Astrocyte (in vitro differentiated cells and primary cell): ENCODE measurements at places on chromosomes 6 and 20. TPM values are rescaled to one million over a fixed set of nuclear protein-coding genes. Genes with fewer than 3 reads are reported as not detected.

Gene SNX21
- 13.3 and 14.2 TPM in 2 replicates for total RNA-seq

Gene EYS
- total RNA-seq: 0.07 and 0.16 TPM in 2 replicates

Gene TMEM151B
- 0.07 and 0.09 TPM in 2 replicates for total RNA-seq

Gene HLA-DRB5
- total RNA-seq: not detected in 2 replicates

Gene NKX2-2
- total RNA-seq: not detected in 2 replicates

DNA sequence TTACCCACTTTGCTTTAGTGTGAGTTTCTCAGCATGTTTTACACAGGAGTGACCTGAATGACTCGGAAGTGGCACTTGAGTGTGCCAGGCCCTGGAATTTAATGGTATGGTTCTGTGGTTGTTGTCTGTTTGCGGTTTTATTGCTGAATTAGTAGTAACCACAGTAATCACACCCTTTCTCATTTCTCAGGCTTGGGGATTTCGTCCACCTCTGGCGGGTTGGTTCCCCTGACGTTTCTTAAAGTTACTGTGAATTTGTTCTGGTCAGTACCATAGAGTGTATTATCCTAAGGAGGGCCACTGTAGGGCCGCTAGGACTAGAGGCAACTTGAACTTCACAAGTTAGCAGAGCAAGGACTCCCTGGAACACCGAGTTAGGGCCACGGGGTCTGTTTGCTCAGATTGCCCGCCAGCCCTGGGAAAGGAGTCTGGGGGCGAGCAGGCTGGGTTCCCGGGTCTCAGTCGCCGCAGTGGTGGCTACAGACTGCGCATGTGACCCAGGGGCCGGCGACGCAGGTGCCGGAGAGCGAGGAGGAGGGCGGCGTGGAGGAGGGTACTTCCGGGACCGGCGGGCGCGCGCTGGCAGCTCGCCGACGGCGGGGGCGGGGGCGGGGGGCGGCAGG, 546 bp upstream of the KLHL32 start:
- peaks cover 32% of the 10 kb centered on the region for H3K27me3 ChIP-seq
- H3K27ac ChIP-seq: no peak overlapping the region
- no peaks in the 10 kb centered on the region for H3K36me3 ChIP-seq
- no peak for DNase-seq
- peaks cover 11% of the 10 kb centered on the region for H3K4me1 ChIP-seq
- H3K4me3 ChIP-seq: peak overlapping the region; percentile 65

- peaks cover 3% of the 10 kb centered on the region for H3K27me3 ChIP-seq
- H3K4me1 ChIP-seq: no peaks in the 10 kb centered on the region
- H3K36me3 ChIP-seq: no peaks in the 10 kb centered on the region
- no peak for DNase-seq
- H3K27ac ChIP-seq: no peak overlapping the region
Observed at GRCh38 chr20:9839626-9840025, 750 bp upstream of the PAK5 start.

- peaks cover 37% of the 10 kb centered on the region for H3K36me3 ChIP-seq
- H3K4me1 ChIP-seq: no peaks in the 10 kb centered on the region
- H3K27me3 ChIP-seq: no peaks in the 10 kb centered on the region
Observed at GRCh38 chr6:151412909-151413308, 21.6 kb upstream of the ZBTB2 start.

DNA sequence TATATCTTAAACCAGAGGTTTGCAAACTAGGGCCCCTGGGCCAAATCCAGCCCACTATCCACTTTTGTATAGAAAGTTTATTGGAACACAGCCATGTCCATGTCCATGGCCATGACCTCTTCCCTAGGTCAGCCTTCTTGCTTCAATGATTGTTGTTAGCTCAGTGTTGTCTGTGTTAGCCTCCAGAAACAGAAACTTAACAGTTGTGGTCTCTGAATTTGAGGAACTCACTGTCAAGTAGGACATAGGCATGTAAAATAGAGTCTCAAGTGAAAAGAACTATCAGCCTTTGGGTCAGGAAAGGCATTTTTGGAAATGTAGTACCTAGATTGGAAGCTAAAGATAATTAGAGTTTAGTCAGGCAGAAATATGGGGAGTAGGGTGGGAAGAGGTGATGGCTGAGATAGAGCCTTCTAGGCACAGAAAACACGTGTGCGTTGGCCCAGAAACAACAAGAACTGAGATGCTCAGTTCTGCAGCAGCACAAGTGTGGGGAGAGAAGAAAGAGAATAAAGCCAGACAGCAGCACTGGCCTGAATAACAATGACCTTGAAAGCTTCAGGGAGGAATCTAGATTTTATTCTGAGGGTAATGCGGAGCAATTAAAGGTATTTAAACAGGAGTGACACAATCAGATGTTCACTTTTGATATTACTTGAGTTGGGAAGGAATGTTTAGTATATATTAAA, 87.0 kb upstream of the OLIG3 start:
- H3K4me1 ChIP-seq: no peaks in the 10 kb centered on the region
- H3K27ac ChIP-seq: no peak overlapping the region

- DNase-seq: no peak
- peaks cover 5% of the 10 kb centered on the region for H3K36me3 ChIP-seq
- H3K4me1 ChIP-seq: no peaks in the 10 kb centered on the region
Observed at GRCh38 chr6:37483252-37483901, 16.3 kb downstream of the CCDC167 start.

DNA sequence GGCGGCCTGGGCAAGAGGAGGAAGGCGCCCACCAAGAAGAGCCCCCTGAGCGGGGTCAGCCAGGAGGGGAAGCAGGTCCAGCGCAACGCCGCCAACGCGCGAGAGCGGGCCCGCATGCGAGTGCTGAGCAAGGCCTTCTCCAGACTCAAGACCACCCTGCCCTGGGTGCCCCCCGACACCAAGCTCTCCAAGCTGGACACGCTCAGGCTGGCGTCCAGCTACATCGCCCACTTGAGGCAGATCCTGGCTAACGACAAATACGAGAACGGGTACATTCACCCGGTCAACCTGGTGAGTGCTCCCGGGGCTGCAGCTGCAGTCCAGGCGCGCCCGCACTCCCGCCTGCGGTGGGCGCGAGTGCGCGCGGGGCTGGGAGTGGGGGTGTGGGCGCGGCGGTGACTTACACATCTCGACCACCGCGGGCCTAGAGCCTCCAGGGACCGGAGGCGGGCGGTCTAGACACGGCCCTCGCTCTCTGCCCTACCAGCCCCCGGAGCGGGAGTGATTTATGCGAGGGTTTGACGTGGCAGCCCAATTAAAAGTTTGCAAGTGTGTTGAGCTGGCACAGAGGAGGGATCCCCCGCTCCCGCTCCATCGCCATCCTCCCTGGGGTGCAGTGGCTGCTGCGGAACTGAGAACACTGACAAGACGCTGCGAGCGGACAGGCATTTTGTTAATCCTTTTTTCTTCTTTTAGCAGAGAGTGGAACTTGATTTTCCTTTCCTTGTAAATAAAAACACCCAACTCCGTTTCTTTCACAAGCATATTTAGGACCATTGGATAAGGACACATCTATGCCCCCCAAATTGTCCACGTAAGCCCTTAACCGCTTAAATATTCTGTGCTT, 867 bp downstream of the TCF21 start:
- no peaks in the 10 kb centered on the region for H3K36me3 ChIP-seq
- H3K27ac ChIP-seq: no peak overlapping the region
- peaks cover 96% of the 10 kb centered on the region for H3K27me3 ChIP-seq
- DNase-seq: no peak
- H3K4me3 ChIP-seq: peak overlapping the region; percentile 50

GRCh38 chr6:77962070-77962469, 309.2 kb downstream of the MEI4 start:
- no peak overlapping the region for H3K4me3 ChIP-seq
- no peak overlapping the region for H3K27ac ChIP-seq
- H3K27me3 ChIP-seq: no peaks in the 10 kb centered on the region
- no peaks in the 10 kb centered on the region for H3K36me3 ChIP-seq
- no peaks in the 10 kb centered on the region for H3K4me1 ChIP-seq

DNA sequence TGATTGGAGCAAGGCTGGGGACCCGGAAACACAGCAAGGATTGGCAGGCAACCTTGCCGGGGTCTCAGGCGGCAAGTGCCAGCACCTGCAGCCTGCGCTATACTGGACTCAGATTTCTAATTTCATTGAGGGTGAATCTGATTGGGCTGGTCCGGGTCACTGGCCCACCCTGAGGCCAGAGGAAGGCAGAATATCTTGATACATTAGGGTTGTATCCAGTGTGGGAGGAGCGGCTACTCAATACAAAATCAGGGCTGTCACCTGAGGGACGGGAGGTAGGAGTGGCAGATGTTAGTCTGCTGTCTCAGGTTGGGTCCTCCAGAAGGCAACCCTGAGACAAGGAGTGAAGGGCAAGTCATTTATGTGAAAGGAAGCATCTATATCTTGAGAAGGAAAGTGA, 40.7 kb downstream of the BFSP1 start:
- no peak overlapping the region for H3K4me3 ChIP-seq
- no peak overlapping the region for H3K27ac ChIP-seq
- H3K27me3 ChIP-seq: peaks cover 3% of the 10 kb centered on the region
- DNase-seq: no peak
- no peaks in the 10 kb centered on the region for H3K36me3 ChIP-seq

DNA sequence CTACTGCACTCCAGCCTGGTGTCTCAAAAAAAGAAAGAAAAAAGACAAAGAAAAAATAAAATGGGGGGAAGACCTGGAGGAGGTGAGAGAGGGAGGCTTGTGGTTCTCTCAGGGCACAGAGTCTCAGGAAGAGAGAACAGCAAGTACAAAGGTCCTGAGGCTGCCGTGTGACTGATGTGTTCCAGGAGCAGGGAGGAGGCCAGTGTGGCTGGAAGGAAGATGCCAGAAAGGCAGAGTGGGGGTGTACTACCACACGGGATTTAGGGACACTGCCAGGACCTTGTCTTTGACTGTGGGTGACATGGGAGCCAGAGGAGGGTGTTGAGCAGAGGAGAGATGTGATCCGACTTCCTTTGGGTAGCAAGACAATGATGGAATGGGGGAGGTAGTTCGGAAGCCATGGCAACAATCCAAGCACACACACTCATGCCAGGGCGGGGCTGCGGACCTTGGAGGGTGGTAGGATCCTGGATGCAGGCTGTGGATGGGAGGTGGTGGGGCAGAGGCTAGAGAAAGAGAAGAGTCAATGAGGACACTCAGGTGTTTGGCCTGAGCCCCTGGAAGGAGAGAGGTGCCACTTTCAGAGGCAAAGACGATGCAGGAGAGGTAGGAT, 136.4 kb upstream of the PTPN1 start:
- H3K4me3 ChIP-seq: no peak overlapping the region
- peak; percentile 9 for DNase-seq
- no peak overlapping the region for H3K27ac ChIP-seq
- H3K4me1 ChIP-seq: peaks cover 6% of the 10 kb centered on the region

DNA sequence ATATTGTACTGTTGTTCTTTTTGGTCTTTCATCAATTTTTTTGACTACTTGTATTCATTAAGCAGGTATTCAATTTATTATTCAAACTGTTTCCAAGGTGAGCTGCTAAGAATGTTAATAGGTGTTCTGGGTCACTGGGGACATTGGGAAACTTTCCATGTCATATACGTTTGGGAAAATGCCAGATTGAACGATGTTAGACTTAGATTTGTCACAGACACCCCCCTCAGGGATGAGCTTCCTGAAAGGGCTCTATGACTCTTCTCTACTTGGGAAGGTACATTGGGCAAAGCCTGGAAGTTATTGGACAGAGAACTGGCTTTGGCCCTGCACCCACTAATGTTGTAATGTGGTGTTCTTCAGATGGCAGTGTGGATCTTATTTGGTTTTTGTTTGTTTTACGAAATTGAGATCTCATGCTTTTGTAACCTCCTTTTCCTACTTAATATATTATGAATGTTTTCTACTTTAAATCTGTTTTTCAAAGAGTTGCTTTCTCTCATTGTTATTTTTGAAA, 42.1 kb downstream of the PLCB4 start:
- H3K36me3 ChIP-seq: no peaks in the 10 kb centered on the region
- H3K4me1 ChIP-seq: no peaks in the 10 kb centered on the region
- H3K27ac ChIP-seq: no peak overlapping the region
- no peak overlapping the region for H3K4me3 ChIP-seq
- H3K27me3 ChIP-seq: no peaks in the 10 kb centered on the region

DNA sequence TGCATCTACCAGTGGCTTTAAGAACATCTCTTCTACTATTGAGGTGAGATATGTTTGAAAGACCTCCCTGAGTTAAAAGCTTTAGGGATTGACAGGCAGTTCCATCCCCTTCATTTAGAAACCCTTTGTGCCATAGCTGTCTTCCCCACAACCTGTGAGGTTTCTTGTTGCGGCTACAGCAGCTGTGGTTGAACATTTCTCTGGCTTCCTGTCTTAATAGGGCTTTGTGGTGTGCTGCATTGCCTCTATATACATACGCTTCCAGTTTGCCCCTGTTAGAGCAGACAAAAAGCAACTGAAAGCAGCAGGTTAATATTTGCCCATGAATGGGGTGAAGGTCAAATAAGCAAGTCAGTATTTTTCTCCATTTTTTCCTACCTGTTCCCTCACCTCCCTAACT, 210.2 kb downstream of the TMEM200A start:
- DNase-seq: no peak
- no peak overlapping the region for H3K27ac ChIP-seq
- H3K4me3 ChIP-seq: no peak overlapping the region
- H3K4me1 ChIP-seq: no peaks in the 10 kb centered on the region
- H3K27me3 ChIP-seq: no peaks in the 10 kb centered on the region

GRCh38 chr6:153976921-153977693, 61.9 kb upstream of the OPRM1 start:
- H3K36me3 ChIP-seq: no peaks in the 10 kb centered on the region
- H3K4me3 ChIP-seq: no peak overlapping the region
- DNase-seq: peak; percentile 3
- H3K27me3 ChIP-seq: peaks cover 4% of the 10 kb centered on the region
- no peak overlapping the region for H3K27ac ChIP-seq

- H3K4me1 ChIP-seq: peaks cover 30% of the 10 kb centered on the region
- no peak overlapping the region for H3K27ac ChIP-seq
- H3K4me3 ChIP-seq: no peak overlapping the region
- peaks cover 17% of the 10 kb centered on the region for H3K36me3 ChIP-seq
- no peaks in the 10 kb centered on the region for H3K27me3 ChIP-seq
Observed at GRCh38 chr20:37315021-37315451, 25.6 kb downstream of the MANBAL start.

GRCh38 chr20:37681384-37682112, 12.3 kb upstream of the CTNNBL1 start:
- peaks cover 24% of the 10 kb centered on the region for H3K27me3 ChIP-seq
- H3K36me3 ChIP-seq: no peaks in the 10 kb centered on the region
- H3K4me1 ChIP-seq: no peaks in the 10 kb centered on the region
- no peak overlapping the region for H3K4me3 ChIP-seq
- no peak overlapping the region for H3K27ac ChIP-seq

DNA sequence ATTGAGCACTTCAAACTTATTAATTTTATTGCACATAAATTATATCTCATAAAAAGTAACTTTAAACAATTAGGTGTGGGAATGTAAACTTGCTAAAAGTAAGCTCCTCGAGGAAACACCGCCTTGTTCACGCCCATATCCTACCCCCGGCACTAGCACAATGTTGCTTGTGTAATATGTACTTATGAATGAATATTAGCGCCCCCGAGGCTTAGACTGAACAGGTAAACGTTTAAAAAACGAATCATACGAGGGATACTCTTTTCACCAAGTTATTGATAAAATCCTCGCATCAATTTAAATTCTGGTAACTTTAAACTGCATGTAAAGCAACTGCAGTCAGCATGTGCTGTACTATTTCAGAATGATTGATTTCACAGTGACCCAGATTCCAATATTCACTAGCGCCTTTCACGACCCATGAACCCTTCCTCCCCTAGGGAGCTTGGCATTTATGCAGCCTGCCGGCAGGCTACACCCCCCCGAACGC, 637 bp downstream of the TFB1M start:
- peak overlapping the region; percentile 83 for H3K4me3 ChIP-seq
- H3K27ac ChIP-seq: peak overlapping the region; percentile 62
- peaks cover 5% of the 10 kb centered on the region for H3K36me3 ChIP-seq
- H3K27me3 ChIP-seq: no peaks in the 10 kb centered on the region
- DNase-seq: no peak
- H3K4me1 ChIP-seq: peaks cover 8% of the 10 kb centered on the region

- no peaks in the 10 kb centered on the region for H3K27me3 ChIP-seq
- no peaks in the 10 kb centered on the region for H3K4me1 ChIP-seq
- no peak for DNase-seq
- no peak overlapping the region for H3K4me3 ChIP-seq
Observed at GRCh38 chr20:59485576-59486454, 118.5 kb upstream of the PHACTR3 start.
